ENCODE measurements at places on chromosomes 7 and 10.
A peak's percentile ranks its signal among the peaks of the same experiment; 100 is the strongest.

GRCh38 chr10:4459531-4459930 lies 366.5 kb upstream of the AKR1E2 start:
- no peak for DNase-seq

- DNase-seq, result no peak
Measured at GRCh38 chr7:132149436-132150304, 426.6 kb downstream of the PLXNA4 start.

DNA sequence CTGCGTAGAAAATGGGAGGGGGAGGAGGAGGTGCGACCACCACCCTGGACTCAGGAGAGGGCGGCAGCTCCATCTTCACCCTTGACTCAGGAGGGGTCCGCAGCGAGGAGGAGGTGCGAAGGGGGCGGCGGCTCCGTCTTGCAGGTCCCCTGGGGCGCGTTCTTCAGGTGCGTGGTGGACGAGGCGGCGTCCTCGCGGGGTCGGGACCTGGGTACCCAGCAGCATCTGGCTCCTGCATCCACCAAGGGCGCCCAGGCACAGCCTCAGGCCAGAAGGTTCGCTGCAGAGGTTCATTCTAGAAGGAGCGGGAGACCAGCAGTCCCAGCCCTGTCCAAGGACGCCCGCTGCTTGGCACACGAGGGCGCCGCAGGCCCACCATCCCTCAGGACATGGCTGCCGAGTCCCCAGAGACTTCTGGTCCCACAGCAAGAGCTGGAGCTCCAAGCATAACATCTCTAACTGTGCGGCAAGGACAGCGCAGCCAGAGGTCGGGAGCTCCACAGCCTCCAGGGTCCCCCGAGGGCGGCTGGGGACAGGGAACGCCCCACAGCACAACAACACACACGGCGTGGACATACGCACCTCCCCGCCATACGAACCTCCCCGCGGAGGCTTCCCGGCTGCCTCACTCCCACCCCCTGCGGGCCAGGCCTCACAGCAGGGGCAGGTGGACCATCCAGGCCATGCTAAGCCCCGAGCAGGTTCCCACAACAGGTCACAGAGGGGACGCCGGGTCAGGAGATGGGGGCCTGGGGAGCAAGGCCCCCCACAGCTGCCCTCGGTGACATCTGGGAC lies 16.8 kb upstream of the DPYSL4 start:
- no peak for DNase-seq

GRCh38 chr10:51733057-51733456 lies 33.7 kb upstream of the CSTF2T start:
- no peak for DNase-seq

DNA sequence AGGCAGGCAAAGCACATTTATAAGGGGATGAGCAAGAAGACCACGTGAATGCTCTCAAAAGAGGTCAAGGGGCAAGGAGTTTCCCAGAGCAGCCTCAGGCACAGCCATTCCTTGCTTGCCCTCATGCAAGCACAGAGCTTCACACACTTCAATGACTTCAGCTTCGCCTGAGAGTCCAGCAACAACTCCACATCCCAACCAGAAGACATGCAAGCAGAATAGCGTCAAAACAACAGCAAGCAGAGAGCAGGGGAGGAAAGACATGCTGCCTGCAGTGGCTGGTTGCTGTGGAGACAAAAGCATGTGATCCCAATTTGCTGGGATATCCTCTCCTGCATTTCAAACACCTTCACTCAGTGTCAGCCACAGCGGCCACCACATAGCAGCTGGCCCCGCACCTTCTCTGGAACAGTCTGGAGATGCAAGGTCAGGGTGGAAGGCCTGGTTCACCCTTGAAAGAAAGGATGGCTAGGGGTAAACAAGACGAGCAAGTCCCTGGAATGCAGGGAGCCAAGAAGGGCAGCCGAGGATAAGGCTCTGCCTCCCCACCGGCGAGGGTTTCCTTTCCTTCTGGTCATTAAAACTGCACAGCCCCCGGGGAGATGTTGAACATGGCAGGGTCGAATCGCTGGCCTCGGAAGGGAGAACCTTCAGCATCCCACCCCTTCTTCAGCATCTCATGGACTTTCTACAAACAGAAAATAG lies 60.2 kb upstream of the CAMK2B start:
- no peak for DNase-seq

DNA sequence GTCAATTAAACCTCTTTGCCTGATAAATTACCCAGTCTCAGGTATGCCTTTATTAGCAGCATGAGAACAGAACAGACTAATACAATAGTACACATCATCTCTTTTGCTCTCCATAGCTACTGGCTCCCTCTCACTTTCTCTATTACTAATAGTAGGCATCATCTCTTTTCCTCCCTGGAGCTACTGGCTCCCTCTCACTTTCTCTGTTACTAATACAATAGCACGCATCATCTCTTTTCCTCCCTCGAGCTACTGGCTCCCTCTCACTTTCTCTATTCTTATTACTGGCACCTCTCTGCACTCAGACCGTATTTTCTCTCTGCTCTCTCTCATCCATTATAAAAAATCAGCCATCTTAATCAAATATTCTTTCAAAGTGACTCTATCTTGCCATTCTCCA lies 37.1 kb downstream of the SLC25A13 start:
- no peak for DNase-seq

DNA sequence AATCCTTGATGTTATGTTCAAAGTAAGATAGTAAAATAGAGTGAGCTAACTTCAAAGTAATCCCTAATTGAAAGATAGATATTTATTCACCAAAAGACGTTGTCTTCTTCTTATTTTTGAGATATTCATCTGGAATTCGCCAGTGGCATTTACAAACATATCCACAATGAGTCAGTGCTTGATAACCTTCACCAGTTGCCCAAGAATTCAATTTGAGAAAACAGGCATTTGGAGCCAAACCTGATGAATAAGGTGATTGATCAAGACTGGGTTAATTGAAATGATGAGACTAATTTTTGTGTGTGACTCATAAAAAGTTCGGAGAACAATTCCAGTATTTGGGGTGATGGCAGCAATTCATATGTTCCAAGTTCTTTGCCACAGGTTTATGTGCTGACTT lies 344.0 kb downstream of the ARL4A start:
- DNase-seq, result no peak

DNA sequence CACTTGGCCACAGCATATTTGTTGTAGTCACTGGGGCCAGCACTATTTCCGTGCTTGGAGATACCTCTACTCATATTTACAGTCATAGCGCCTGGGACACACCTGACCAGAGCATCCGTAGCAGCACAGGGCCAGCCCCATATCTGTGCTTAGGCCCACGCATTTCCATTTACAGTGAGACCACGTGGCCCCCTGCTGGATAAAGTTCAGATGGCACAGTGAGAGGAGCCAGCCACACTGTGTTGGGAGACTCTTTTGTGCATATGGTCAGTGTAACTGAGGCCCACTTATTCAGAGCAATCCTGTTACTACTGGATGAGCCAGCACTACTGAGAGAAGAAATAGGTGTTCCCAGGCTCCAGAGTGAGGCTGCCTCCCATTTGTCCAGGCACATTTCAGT lies 455.3 kb downstream of the REEP3 start:
- peak; percentile 1 for DNase-seq

DNA sequence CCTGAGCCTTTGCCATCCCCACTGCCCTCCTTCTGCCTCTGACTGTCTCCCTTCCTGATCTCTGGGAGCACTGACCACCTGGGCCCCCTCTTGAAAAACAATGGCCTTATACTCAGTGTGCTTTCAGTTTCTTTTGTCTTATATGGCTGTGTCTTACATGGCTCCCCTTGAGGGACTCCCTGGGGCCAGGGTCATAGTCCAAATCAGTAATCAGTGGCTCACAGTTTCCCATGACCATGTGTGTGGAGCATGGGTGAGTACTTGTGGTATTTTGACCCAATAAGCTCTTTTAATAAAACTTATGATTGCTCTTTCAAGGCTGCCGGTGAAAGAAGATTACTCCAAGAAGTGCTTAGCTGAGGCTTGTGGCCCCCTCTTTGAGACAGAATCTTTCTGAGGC lies 62.4 kb upstream of the PCBD1 start:
- DNase-seq, result no peak

DNA sequence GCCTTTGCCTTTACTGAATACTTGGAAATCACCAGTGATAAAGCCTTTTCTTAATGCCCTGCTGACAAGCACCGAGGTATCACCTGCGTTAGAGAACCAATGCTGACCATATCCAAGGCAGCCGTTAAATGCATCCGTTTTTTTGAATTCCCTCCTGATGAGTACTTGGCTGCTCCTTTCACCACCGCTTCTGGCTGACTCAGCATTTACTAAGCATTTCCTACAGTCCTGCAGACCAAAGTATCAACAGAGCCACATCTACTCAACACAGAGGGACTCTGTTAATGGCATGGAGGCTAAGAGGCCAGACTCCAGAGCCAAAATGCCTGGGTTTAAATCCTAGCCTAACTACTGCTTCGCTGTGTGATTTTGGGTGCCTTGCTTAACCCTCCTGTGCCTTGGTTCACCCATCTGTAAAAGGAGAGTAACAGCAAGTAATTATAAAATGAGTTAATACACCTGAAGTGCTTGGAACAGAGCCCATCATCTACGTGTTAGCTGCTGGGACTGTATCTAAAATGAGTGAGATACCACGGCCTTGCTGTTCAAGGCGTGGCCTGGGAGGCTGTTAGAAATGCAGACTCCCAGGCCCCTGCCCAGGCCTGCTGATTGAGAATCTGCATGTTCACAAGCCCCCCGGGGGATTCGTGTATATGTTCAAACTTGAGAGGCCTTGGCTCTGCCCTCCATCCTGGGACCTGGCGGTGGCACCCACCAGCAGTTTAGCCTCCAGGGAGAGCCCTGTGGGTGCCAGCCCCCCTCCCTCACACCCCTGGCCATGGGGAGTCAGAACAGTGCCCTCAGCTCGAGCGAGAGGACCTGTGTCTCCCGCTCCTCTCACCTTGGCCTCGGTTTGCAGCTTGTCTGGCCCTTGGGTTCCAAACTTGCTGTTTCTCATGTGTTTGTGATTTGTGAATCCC lies 30.8 kb upstream of the EFCAB10 start:
- DNase-seq, result no peak

GRCh38 chr10:124081547-124082140 lies 11.8 kb downstream of the CHST15 start:
- DNase-seq, result no peak

- DNase-seq, result no peak
Measured at GRCh38 chr7:155789001-155789725, 23.1 kb downstream of the SHH start.
